ENCODE measurements at places on chromosomes 12 and 14.

- peak; percentile 20 for DNase-seq
Observed at GRCh38 chr12:100404769-100405407, 48.0 kb downstream of the SLC17A8 start.

- no peak for DNase-seq
Observed at GRCh38 chr12:115507951-115508722, 769.4 kb downstream of the MED13L start.

DNA sequence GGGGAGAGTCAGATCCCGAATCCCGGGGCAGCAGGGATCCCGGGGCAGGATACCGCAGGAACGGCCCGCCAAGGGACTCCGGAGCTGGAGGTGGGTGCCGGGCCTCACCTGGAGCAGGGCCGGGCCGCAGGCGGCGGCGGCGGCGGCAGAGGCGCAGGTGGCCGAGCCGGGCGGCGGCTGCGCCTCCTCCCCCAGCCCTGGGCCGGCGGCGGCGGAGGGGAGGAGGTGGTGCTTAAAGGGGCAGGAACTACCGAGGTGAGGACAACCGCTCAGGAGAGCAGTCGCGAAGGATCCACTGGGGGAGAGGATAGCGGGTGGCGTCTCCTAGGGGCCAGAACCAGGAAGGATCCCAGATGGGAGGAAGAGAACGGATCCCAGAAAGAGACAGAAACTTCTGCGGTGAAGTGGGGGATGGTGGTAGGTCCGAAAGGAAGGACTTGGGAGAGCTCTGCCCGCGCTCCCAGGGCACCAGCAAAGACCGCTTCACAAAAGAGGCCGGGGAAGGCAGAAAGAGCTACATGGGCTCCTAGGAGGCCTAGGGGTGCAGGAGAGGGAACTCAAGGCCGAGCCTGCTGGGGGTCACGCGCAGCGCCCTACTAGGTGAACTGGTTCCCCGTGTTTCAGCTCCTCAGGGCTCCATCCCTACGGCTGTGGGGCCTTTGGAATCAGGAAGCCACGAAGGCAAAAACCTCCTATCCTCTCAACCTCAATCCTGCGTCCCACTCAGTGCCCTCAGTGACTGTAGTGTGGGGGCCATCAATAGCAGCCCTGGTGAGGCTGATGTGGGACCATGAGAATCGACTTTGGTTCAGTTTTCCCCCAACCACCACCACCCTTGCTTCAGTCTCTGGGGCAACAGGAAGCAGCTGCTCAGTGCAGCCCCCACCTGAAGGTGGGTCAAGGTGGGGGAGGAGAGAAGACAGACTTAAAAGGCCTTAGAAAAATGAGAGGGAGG is 5.0 kb upstream of the BAZ2A start:
- peak; percentile 83 for DNase-seq

GRCh38 chr12:16608946-16609539 is 3.1 kb upstream of the LMO3 start:
- DNase-seq = no peak

- DNase-seq = no peak
Observed at GRCh38 chr14:58663494-58664111, 25.8 kb downstream of the DACT1 start.

All from GM13976 (cell line).